GM23338 (cell line): ENCODE measurements at places on chromosomes 1 and 21. TPM values are rescaled to one million over a fixed set of nuclear protein-coding genes. Genes with fewer than 3 reads are reported as not detected.

DNA sequence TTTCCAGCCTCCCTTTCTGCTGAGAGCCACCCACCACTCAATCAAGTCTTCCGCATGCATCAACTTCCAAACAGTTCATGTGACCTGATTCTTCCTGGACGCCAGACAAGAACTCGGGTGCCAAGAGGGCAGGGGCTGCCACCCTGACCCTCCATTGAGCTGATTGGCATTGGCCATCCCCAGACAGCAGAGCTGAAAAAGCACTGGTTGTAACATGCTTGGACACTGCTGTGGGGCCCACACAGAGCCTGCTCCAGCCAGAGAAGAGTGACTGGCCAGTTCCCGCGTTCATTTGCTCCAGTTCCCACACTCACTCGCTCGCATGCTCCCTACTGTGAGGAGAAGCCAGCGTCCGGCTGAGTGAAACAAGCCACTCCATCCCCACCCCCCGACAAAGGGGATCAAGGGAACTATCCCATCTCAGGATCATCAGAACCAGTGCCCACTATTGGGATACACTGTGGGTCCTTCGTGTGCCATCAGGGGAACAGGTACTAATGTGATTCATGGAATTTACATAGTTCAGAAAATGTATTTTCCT lies 420.3 kb downstream of the NPHP4 start:
- H3K4me3 ChIP-seq, result no peak overlapping the region
- H3K36me3 ChIP-seq, result no peaks in the 10 kb centered on the region
- H3K4me1 ChIP-seq, result no peaks in the 10 kb centered on the region
- H3K27me3 ChIP-seq, result no peaks in the 10 kb centered on the region
- no peak overlapping the region for H3K27ac ChIP-seq

GRCh38 chr1:43529206-43529731 lies 1.4 kb upstream of the PTPRF start:
- peak; percentile 93 for DNase-seq
- H3K27me3 ChIP-seq, result peaks cover 10% of the 10 kb centered on the region
- peaks cover 38% of the 10 kb centered on the region for H3K4me1 ChIP-seq
- peak overlapping the region; percentile 28; the same call in 1 of the 2 replicates for H3K4me3 ChIP-seq

- H3K27me3 ChIP-seq, result no peaks in the 10 kb centered on the region
- H3K4me1 ChIP-seq, result peaks cover 9% of the 10 kb centered on the region; the same call in 1 of the 2 replicates
- H3K27ac ChIP-seq, result peak overlapping the region; percentile 78; the same call in 1 of the 2 replicates
- DNase-seq, result no peak
- 0 out of 2 replicates have a peak, but pooled peaks cover 3% of the 10 kb centered on the region for H3K36me3 ChIP-seq
Measured at GRCh38 chr21:42707207-42707830, 53.9 kb downstream of the PDE9A start.

GSTM5 gene
- polyA plus RNA-seq, result 4.4 and 5.0 TPM in 2 replicates

ESRRG gene
- polyA plus RNA-seq, result 0.66 and 1.2 TPM in 2 replicates
